Muscle of leg (tissue), 16 donors: ENCODE measurements at places on chromosomes 1 and 21. TPM values are rescaled to one million over a fixed set of nuclear protein-coding genes. Genes with fewer than 3 reads are reported as not detected.

Gene LZIC
- total RNA-seq, result 53.9 TPM

Gene SLAMF7
- 0.13 TPM for total RNA-seq

Gene ANGPTL1
- total RNA-seq, result 98.2 TPM

Gene UBE2U
- total RNA-seq, result not detected

Gene ATP1A4
- total RNA-seq, result 0.44 TPM

Gene HRNR
- not detected for total RNA-seq

Gene HSD3B1
- total RNA-seq, result 0.53 TPM

Gene S100A7
- not detected for total RNA-seq

Gene PTPN7
- total RNA-seq, result 0.44 TPM

Gene SIM2
- total RNA-seq, result 4.7 TPM

- peak; percentile 27 for DNase-seq
Measured at GRCh38 chr21:17848228-17848627, 29.1 kb upstream of the C21orf91 start.

- no peak for DNase-seq
Measured at GRCh38 chr1:235739124-235739523, 89.5 kb upstream of the GNG4 start.

DNA sequence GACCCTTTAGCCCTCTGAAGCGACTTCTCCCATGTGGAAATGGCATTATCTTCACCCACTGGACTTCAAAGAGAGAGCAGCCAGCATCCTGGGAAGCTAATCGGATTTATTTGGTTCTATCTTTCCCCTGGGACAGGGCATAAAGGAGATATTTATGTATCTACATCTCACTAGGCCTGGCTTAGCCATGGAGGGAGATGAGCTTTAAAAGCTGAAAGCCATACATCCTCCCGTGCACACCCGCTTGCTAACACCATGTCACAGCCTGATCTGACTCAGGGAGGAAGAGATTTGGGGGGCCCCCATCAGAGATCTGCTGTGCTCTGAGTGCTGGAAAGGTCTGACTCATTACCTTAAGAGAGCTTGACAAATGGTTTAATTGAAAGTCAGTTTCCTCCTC, 155.9 kb downstream of the PLXNA2 start:
- DNase-seq, result no peak

DNA sequence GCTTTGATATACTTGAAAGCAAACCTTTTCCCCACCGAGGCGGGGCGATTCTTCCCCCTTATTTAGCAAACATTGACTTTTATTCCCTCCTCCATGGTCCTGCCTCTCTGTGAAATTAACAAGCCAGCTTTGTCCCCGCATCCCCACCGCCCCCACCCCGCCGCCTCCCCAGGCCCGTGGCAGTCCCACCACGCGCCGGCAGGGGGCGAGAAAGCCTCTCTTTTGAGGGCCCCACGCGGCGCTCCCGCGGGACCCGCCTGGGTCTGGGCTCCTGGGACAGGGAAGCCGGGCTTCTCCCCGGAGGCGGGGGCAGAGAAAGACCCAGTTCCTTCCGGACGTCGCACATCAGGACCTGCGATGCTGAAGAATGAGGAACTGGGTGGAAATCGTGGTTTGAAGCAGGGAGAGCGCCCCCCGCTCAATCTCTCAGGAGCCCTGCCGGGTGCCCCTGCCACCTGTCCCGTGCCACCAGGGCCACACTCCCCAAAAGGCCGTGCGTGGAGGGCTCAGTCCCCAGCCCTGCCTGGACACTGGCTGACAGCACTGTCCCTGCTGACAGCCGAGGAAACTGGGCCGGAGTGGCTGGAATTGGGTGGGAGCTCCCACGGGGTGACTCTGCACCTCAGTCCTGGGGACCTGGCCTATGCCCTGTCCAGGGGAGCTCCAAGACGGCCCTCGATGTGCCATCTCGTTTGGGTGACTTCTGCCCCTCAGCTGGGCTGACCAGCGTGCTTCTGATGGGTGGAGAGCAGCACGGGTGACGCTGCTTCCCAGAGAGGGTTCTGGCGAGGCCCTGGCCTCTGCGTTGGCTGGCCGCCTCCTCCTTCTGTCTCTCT, 8.6 kb upstream of the ACTRT2 start:
- peak; percentile 16 for DNase-seq

GRCh38 chr21:42654913-42655795, 1.7 kb downstream of the PDE9A start:
- no peak for DNase-seq

- DNase-seq, result no peak
Measured at GRCh38 chr1:94471271-94471670, 53.1 kb downstream of the ABCD3 start.

DNA sequence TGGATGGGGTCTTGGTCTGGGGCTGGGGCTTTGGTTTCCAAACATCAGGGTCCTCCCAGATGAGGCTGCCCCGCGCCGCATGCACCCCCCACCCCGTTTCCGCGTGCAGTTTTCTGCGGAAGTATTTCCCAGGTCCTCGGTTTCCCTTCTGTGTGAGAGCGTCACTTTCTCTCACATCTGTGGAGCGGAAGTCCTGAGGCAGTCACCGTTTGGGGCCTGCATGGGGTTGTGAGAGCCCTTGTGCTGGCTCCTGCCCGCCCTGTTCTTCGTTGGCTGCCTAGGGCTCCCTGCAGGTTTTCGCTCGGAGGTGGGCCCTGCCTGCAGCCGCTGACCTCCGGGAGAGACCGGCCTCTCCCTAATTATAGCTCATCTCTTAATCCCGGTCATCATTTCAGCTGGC, 88.0 kb downstream of the GALNT2 start:
- no peak for DNase-seq

- DNase-seq, result peak; percentile 41
Measured at GRCh38 chr1:177082855-177083693, 81.4 kb downstream of the ASTN1 start.

DNA sequence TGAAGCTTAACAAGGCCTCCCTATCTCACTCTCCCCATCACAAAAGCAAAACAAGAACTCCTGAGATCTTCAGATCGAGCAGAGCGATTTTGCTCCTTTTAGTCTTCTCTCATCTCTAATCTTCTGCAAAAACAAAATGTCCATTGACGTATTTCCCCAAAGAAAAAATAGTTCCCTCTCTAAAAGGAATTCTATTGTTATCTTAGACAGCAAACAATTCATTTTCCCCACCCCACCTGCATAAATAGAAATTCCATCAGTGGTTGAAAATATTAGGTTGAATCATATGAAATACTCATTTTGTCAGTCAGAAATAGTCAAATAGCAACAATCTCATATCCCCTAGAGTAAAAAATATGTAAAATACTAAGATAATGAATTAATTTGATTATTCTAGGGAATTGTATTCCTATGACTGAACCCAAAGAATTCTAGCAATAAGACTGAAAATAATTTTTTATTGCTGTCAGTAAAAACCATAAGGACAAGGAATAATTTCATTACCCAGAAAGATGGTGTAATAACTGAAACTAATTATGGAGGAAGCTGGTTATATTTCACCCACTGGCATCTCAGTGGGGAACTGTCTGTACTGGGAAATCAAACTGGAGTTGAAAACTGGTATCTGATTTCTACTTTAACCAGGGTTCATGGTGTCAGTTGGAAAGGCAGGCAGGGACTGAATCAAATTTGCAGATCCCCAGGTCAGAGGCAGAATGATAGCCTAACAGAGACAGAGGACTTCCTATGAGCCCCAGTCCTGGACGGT, 51.3 kb downstream of the RHOU start:
- DNase-seq, result no peak

DNA sequence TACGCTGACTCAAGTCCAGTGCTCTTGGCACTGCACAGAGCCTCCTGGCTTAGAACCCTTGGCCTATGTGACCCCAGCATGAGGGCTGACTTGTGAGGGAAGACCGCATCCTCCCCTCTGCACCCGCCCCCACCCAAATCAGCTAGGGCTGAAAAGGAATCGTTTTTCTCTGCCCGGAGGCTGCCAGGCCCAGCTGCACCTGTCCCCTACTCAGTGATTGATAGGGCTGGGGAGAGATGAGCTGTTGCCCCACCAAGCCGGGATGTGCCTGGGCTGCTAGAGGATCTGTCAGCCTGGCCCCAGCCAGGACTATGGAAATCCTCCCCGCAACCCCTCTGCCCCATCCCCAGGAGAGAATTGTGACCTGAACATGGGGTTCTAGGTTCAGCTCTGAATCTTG, 20.6 kb downstream of the MYOG start:
- peak; percentile 60 for DNase-seq

- DNase-seq, result no peak
Measured at GRCh38 chr1:206512851-206513180, 5.5 kb downstream of the RASSF5 start.

GRCh38 chr1:3732434-3733093, 19.7 kb upstream of the CCDC27 start:
- no peak for DNase-seq

DNA sequence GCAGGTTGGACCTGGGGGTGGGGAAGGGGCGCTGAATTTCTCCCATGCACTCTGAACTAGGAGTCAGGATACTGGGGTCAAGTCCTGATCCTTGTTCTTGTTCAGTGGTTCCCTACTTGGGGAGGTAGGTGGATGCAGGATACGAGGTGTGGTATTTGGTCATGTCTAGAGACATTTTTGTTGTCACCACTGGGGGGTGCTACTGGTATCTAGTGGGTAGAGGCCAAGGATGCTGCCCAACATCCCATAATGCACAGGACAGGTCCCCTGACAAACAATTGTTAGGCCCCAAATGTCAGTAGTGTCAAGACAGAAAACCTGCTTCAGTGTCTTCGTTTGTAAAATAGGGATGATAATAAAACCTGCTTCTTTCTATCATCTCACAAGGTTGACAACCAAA, 259.0 kb upstream of the FOXD3 start:
- no peak for DNase-seq

- DNase-seq, result no peak
Measured at GRCh38 chr1:171583591-171584201, 38.3 kb upstream of the MYOCOS start.

- no peak for DNase-seq
Measured at GRCh38 chr1:244974550-244974949, 110.2 kb upstream of the HNRNPU start.

GRCh38 chr1:3473381-3473844, 18.9 kb downstream of the ARHGEF16 start:
- DNase-seq, result no peak

DNA sequence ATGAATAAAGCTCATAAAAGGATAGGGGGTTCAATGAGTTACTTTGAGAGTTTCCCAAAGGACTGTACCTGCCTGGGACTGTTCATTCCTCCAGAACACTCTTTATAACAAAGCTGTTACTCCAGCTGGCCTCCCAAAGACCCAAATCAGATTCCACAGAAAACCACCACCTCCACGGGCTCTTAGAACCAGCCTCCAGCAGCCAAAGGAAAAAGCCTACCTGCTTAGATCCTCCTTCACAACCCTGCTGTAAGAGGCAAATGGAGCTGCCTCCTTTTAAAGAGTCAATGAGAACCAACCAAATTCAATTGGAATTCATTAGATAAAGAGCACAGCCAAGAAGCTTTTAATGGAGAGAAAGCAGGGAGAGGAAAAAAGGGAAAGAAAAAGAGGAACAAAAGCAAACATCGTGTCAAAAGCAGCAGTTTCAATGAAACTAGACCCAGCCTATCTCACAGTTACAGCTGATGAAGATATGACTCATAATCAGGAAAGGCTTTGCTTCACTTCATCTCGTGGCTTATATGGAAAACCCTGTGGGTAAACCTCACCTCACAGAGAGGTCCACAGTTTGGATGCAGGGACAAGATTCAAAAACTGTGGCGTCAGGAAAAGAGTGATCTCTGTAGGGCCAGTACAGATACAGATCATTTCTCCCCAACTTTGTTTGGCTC, 27.8 kb upstream of the FMO4 start:
- no peak for DNase-seq

DNA sequence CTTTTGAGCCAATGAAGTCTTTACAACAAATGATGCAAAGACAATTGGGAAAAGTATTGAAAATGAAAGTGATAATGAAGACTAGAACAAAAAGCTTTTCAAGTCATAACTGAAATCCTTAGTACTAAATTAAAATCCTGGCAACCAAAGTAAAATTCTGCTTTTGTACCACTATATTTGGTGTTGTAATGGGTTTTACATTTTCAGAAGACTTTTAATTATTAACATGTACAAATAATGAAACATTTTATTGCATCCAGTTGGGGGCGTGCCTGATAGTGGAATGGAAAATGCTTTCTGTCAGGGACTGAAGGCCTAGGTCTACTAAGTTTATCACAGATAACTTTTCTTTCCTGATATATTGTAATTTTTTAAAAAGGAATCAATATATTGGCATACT, 89.4 kb downstream of the SDCCAG8 start:
- peak; percentile 18 for DNase-seq

- peak; percentile 6 for DNase-seq
Measured at GRCh38 chr1:65995336-65995735, 202.6 kb downstream of the PDE4B start.

- DNase-seq, result peak; percentile 29
Measured at GRCh38 chr1:119865627-119866026, 30.7 kb downstream of the ADAM30 start.

GRCh38 chr1:21321963-21322680, 31.9 kb upstream of the ECE1 start:
- no peak for DNase-seq

DNA sequence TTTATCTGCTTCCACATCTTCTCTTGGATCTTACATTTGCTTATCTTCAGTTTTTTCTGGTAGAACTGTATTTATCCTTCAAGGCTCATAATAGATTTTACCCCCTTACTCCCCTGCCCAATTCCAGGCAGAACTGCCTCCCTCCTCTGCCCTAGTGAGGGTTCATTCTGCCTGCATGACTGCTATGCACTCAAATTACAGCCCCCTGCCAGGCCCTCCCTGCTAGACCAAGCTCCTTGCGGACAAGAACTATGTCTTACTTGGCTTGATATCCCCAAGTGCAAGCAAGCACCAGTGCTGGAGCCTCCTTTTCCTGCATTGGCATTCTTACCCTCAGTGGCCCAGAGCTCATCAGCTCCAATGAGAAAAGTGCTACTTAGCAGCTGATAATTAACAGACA, 18.1 kb downstream of the MAPKAPK2 start:
- no peak for DNase-seq

GRCh38 chr1:226692051-226692792, 46.9 kb downstream of the ITPKB start:
- DNase-seq, result peak; percentile 91

- DNase-seq, result no peak
Measured at GRCh38 chr1:186175588-186175987, 199.5 kb downstream of the TPR start.

GRCh38 chr1:234476172-234476571, 2.8 kb downstream of the TARBP1 start:
- no peak for DNase-seq

- DNase-seq, result peak; percentile 26
Measured at GRCh38 chr1:84163123-84163931, 19.3 kb downstream of the PRKACB start.

DNA sequence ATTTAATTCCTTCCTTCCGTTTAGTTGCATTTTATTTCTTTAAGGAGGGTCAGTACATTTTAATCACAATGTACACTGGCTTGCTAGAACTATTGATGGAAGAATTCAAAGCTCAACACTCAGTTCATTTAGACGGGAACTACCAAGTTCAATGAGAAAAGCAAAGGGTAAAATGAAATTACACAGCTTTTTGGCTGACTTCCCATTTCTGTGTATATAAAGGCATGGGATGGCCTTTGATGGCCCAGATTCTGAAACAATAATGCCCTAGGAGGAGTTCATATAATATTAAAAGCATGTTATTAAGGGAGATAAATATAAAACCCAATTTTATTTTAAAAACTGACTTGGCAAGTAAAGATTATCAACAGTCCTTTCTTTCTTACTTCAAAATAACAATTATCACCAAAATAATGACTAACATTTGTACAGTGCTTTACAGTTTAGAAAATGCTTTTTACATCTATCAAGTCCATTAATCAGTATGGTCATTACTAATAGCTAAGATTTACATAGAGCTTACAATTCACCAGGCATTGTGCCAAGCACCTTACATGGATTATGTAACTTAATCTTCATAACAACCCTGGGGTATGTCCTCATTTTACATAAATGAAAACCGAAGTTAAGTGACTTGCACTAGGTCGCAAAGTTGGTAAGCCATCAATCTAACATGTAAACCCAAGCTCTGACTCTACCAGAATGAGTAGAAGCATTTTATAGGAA, 402.4 kb downstream of the OMA1 start:
- DNase-seq, result no peak
